ENCODE measurements at places on chromosomes 16 and 17.

- peak; percentile 24 for DNase-seq
Measured at GRCh38 chr17:77049440-77049839, 91.3 kb upstream of the SEC14L1 start.

- DNase-seq = no peak
Measured at GRCh38 chr16:74500907-74501306, 79.6 kb upstream of the CLEC18B start.

DNA sequence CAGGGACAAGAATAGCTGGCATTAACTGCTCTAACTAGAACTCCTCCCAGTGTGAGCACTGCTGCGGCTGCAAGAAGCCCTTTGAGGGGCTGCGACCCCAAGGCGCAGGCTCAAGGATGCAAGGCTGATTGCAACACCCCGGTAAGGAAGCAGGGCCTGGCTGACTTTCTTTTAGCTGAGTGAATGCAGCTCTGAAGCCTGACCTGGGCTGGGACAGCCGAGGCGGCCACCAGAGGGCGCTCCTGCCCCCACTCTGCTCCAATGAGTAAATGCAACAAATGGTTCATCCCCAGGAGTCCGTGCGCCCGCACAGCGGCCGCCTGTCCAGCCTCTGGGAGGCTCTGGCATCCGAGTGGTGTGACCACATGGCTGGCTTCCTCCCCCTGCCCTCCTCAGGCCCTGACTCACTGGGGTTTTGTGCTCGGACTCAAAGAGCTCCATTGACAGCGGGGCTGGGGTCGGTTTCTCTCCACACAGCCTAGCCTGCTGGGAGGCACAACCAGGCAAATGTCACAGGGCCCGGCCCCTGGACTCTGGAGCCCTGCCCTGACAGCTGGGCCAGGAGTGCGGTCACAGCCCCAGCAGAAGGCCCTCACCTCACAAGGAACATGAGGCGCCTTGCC lies at the start of gene SMIM5:
Gene SMIM5 (plus strand): TSS at position 572 of the 623 bp plus-strand sequence. CDS start 6,768 bp downstream, outside the sequence.
- DNase-seq = peak; percentile 79

DNA sequence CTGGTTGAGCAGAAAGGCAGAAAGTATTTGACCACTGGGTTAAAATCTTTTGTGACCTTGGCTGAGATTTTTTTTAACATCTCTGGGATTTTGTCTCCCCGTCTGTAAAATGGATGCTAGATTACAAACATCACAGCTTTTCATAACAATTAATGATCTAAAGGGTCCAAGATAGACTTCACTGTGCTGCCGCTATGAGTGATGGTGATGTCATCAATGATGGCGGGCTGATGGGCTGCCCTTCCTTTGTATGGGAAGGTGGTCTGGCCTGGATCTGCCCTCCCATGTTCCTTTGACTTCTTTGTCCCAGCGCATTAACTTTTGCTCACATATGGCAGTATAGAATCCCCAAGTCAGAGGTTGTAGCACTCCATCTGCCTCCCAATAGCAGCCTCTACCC lies 116.7 kb downstream of the IRX5 start:
- DNase-seq = no peak

GRCh38 chr17:50151041-50151936 lies 812 bp upstream of the PPP1R9B start:
- DNase-seq = peak; percentile 95

DNA sequence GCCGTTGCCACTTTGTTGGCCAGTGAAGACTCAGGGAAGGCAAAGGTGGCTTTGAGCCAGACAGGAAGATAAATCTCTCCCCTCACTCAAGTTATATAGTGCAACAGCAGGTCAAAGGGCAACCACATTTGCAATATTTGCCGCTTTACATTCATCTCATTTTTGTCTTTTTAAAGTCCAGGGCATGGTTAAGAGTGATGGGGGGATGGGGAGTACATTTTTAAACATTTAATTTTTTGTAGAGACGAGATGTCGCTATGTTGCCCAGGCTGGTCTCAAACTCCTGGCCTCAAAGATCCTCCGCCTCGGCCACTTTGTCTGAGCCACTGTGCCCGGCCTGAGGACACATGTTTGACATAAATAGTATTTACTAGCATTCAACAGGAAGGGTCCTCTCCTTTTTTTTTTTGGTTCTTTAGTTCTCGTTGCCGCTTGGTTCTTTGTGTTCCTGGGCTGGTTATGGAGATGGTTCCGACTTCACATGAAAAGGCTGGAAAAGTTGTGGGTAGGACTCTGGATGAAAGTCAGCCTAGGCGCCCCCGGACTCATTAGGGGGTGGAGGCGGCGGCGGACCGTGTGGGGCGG lies 95.7 kb downstream of the RAB11FIP4 start:
- no peak for DNase-seq

DNA sequence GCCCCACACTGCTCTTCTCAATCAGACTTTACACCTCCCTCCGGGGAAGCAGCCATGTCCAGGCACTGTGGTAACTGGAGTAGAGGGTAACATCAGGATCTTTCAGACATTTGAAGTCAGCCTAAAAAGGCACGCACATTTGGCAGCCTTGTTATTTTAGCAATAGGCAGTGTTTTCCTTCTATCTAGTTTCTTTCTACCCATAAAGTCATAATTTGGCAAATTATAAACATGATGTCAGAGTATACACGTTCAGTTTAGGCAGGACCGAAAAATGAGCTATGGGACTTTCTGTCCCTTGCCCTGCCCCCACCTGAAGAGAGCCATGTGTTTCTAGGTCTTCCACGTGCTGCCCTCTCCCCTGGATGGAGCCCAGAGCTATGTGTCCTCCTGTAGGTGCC lies 21.1 kb downstream of the NARF start:
- no peak for DNase-seq

GRCh38 chr17:14398766-14399165 lies 97.9 kb downstream of the HS3ST3B1 start:
- DNase-seq = no peak

- DNase-seq = no peak
Measured at GRCh38 chr16:25198021-25198420, 18.7 kb upstream of the AQP8 start.

- no peak for DNase-seq
Measured at GRCh38 chr17:13525876-13526275, 75.9 kb downstream of the HS3ST3A1 start.

DNA sequence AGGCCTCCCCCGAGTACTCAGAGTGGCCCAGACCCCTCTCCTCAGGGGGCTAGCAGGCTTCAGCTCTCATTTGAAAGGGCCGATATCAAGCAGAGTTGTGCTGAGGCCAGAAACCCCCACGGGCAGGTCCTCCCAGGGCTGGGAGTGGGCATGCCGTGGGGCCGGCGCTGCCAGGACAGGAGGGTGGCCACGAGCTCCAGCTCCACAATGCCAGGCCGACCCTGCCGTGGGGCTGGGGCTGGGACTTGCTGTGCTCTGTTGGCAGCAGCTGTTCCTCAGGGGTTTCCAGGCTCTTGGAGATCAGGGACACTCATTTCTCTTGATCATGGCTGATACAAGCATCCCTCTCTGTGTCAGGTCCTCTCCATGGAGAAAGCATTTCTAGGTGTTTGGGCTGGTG lies 3.2 kb upstream of the NPB start:
- no peak for DNase-seq

DNA sequence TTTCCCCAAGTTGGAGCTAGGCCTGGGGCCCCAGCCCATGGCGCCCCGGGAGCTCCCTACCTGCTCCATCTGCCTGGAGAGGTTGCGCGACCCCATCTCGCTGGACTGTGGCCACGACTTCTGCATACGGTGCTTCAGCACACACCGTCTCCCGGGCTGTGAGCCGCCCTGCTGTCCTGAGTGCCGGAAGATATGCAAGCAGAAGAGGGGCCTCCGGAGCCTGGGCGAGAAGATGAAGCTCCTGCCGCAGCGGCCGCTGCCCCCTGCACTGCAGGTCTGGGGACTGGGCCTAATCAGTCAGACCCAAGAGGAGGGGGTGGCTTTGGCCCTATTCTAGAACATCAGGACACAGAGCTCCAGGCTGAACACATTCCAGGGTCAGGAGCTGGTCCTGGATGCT lies 1.5 kb downstream of the RNF112 start:
- DNase-seq = no peak

DNA sequence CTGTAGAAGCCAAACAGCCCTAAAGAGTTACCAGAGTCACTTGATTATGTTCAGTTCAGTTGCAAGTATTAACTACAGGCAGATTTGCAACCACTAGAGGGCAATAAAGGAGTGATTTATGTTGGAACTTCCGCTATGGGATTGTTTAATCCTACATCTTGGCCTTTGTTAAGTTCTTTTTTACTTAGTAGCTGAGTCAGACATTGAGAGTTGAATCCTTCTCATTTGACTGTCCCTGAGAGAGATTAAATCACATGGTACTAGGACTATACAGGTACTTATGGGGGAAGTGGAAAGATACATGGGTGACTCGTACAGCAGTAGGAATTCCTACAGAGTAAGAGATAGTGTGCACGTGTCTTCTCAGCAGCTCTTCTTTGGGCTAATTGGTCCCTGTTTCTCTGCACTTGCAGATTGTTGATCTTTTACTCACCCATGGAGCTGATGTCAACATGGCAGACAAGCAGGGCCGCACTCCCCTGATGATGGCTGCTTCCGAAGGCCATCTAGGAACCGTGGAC lies 40.3 kb downstream of the CYB561 start:
- peak; percentile 72 for DNase-seq

DNA sequence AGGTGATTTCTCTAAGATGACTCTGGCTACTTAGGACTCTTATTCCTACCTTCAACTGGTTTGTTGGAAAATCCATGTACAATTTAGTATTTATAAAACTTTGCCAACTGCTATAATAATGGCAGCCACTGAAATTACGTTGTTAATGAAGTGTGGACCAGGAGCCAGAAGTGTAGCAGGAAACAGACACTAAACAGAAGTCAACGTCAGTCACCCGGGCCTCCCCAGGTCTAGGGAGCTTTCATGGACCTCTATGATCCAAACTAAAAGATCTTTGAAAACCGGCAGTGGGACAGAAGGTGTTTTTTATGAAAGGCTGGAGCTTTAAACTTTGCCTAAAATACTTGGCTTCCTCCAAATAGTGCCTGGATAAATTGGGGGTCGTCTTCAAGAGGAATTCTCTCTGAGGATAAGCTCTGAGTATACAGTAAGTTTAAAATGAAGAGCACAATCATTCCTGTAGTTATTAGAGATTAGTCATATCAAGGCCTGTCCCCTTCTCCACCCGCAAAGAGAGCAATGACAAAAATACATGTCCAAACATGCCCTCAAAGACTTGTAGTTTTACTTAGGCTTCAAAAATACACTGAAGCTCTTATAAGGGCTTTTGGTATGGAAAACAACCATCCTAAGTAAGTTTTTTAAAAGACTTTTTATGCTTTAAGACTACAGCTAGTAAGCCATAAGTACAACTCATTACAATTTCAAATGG lies 34.6 kb downstream of the DCUN1D3 start:
- DNase-seq = no peak

All from RPMI8226 (cell line).